Amniotic epithelial cell (primary cell): ENCODE measurements at places on chromosomes 7 and 10.

DNA sequence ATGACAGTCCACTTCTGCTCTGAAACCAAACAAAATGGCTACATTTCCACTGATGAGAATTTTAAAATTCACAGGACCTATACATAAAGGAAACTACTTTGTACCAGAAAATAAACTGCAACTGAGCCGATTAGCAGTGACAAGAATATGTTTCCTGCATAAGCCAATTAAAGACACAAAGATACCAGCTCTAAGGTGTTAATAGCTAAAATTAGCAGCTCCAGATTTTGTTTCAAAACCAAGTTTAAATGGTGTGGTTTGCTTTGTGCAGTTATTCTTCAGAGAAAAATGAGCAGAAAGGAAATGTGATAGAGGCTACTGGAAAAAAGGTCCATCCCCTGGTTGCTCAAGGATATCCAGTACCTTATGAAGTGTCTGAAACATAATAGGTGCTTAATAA, 123.2 kb downstream of the ANK3 start:
- DNase-seq, result no peak

DNA sequence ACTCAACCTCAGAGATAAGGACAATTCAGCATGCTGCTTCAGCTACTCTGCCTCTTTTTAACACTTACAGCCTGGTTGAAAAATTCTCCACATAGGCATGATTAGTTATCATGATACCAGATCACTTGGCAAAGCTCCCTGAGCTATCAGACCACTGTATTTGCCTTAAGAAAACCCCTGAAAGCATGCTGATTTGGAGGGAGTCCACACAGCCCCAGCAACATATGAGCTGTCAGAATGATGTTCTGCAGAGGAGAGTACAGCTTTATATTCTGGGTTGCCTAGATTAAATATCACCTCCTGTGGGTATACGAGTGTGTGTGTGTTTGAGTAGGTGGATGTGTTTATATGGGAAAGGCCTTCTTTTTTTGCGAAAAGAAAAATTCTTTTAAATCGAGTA, 170.2 kb upstream of the CHRM2 start:
- peak; percentile 90 for DNase-seq

DNA sequence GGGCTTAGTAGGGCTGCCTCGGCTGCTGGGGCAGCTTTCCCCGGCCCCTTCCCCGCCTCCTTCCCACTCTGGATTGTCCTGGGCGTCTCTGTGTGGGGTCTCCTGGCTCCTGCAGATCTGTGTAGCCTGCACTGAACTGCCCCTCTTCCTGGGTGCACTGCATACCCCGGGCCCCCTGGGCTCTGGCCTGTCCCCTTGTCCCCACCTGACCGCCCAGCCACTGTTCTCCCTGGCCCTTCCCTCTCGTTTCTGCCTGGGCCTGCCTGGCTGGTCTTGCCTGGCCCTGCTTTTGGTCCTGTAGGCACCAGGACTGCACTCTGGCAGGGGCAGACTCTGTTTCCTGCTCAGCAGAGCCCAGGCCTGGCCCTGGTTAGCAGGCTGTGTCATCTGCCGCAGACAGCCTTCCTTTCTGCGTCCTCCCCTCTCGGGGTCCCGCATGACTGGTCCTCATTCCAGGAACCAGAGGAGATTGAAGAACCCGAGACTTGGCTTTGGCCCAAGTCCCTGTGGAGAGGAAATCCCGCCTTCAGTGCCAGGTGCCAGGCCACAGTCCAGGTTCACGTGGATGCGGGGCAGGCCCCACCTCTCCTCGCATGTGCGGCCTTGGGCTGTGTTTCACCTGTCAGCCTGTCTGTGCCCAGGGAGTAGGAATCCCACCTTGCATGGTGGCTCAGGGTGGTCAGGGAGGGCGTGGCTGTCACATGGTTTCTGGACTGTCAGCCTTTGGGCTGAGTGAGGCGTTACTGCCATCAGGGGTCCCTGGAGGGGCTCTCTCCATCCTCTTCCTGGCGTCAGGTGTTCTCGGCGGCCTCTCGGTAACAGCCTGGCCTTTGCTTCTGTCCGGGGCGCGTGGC, 9.2 kb downstream of the INPP5A start:
- no peak for DNase-seq

DNA sequence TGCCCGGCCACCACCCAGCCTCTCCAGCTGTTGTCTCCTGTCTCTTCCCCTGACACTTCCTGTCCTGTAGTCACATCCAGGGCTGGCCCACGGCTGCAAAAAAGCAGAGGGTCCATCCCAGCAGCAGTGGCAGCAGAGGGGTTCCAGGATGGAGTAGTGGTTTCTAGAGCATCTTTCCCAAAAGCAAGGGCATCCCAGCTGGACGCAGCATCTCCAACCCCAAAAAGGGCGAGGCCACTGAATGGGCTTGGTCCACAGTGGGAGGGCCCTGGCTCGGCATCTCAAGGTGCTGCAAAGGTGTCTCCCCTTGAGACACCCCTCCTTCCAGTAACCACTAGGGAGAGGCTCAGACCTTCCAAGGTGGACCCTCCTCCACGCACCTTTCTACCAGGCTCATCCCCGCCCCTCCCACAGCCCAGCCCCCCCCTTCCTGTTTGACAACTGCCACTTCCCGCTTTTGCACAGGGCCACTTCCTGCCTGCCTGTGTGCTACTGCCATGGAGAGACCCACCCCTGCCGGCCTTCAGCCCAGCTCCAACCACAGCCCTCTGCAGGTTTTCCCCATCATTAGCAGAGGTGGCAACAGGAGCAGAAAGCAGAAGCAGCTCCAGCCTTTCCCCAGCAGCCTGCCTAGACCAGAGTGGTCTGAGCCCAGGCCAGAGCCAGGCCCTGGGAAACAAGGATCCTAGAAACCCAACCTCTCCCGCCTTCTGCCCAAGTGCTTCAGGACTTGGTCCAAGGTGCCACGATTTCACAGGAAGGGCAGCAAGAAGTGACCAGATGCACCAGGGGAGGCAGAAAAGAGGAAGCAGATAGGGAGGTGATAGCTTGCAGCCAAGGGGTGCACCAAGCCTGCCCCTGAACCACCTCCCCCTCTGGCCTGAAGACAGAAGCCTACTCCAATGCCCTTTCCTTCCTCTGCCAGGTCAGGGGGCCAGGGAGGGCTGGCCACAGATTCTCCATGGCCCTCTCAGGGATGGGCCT, 8.6 kb downstream of the CAMK2G start:
- DNase-seq, result no peak

DNA sequence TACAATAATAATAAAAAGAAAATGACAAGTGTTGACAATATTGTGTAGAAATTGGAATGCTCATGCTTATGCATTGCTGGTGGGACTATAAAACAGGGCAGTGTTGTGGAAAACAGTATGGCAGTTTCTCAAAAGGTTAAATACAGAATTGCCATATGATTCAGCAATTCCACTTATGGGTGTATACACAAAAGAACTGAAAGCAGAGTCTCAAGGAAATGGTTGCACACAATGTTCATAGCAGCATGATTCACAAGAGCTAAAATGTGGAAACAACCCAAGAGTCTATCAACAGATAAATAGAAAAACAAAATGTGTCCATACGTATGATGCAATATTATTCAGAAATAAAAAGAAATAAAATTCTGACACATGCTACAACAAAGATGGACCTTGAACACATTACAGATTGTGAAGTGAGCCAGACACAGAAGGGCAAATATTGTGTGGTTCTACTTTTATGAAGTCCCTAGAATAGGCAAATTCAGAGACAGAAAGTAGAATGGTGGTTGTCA, 64.8 kb upstream of the GRM8 start:
- DNase-seq, result peak; percentile 19

- DNase-seq, result no peak
Measured at GRCh38 chr10:80485946-80486764, 32.0 kb downstream of the TSPAN14 start.

- DNase-seq, result peak; percentile 60
Measured at GRCh38 chr10:66218981-66219587, 706.8 kb upstream of the LRRTM3 start.

GRCh38 chr10:16393271-16393858, 43.4 kb upstream of the PTER start:
- no peak for DNase-seq

GRCh38 chr7:156665101-156665500, 24.5 kb downstream of the RNF32 start:
- peak; percentile 16 for DNase-seq

DNA sequence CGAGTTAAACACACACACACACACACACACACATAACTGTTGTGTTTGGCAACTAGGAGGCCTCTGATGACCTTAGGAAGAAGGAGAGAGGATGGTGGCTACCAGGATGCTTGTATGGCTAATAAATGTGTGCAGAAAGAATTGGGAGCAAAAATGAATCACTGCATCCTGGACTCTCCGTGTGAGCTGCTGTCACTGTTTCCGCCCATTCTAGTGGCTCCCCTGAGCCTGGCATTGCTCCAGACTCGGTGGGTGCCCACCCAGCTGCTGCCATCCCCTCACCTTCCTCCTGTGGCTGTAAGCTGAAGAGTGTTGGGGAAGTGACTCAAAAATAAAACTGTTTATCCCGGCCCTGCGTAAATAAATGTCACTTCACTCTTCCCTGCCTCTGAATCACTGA, 149.5 kb upstream of the MINDY3 start:
- DNase-seq, result no peak

- DNase-seq, result no peak
Measured at GRCh38 chr10:118337356-118337755, 4.8 kb downstream of the FAM204A start.

GRCh38 chr7:77811516-77812289, 13.1 kb downstream of the PHTF2 start:
- peak; percentile 36 for DNase-seq

- no peak for DNase-seq
Measured at GRCh38 chr7:47228386-47229014, 353.4 kb downstream of the TNS3 start.

DNA sequence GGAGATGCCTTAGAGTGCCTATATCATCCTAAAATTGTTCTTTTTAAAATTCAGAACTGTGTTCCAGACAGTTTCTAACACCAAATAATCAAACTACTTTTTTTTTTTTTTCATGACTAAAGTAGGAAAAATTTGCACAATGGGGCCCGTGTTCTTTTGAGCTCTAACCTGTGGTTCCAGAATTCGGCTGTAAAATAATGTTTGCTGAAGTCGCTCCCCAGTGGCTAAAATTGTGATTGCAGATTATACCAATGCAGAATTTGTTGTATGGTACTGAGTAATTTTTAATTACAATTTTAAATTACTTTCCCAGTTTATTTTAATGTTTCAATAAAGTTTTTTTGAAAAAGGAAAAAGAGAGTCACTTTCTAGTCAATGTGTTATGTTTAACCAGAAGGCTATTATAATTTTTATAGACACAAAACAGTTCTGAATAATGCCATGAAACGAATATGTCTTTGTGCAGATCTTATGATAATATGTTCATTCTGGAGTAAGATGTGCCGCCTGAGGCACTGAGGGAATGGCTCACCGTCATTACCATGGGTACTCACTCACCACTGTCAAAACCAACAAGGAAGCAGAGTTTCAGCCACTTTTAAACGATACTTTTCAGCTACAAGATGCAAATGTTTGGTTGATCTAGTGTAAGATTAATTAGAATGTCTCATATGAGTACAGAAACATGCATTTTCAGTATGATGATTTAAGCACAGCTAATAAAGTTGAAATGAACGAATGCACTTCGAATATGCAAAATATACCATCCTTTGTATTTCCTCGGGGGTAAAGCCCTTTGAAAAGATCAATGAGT, 173.6 kb downstream of the PRKCQ start:
- DNase-seq, result peak; percentile 32

- DNase-seq, result no peak
Measured at GRCh38 chr7:105210721-105211205, 178.0 kb downstream of the SRPK2 start.

DNA sequence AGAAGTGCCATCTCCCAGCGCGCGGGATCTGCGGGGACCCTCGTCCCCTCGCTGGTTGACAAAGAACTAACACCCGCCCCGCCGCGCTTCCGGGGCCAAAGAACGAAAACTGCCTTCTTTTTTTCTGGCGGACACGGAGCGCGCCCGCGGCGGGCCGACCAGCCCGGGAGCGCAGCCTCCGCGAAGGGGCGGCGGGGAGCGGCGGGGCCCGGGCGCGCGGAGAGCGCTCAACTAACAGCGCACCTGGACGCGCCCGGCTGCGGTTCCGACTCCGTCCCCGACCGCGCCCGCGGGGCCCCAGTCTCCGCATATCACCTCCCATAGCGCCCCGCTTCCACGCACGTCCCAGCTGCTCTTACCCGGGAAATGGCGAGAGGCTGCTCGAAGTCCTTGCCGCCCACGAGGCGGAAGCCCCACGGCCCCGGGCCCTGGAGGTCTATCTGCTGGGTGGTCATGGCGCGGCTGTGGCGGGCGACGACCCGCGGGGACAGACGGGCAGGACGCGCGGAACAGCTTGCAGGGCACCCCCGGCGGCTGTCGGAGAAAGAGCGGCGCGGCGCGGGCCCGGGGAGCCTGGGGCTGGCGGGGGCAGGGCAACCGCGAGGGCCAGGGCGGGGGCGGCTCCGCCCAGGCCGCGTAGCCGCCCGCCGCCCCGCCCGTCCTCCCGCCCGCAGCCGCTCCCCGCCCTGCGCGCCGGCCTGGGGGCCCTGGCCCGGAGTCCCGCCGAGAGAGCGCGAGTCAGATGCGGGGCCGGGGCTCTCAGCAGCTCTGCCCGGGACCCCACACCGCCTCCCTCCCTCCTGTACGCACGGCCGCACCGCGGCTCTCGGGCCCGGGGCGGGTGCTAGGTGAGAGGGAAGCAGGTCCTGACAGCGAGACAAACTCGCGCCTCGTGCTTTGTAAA, at the start of gene PDLIM1:
Gene PDLIM1, minus strand, starts transcription at position 543 of the 904 bp plus-strand sequence. Its CDS starts 88 bp downstream, at position 455.
- no peak for DNase-seq

GRCh38 chr7:47601119-47601880, 19.4 kb upstream of the TNS3 start:
- DNase-seq, result peak; percentile 92

GRCh38 chr10:95168694-95169093, 25.3 kb upstream of the ACSM6 start:
- DNase-seq, result no peak

DNA sequence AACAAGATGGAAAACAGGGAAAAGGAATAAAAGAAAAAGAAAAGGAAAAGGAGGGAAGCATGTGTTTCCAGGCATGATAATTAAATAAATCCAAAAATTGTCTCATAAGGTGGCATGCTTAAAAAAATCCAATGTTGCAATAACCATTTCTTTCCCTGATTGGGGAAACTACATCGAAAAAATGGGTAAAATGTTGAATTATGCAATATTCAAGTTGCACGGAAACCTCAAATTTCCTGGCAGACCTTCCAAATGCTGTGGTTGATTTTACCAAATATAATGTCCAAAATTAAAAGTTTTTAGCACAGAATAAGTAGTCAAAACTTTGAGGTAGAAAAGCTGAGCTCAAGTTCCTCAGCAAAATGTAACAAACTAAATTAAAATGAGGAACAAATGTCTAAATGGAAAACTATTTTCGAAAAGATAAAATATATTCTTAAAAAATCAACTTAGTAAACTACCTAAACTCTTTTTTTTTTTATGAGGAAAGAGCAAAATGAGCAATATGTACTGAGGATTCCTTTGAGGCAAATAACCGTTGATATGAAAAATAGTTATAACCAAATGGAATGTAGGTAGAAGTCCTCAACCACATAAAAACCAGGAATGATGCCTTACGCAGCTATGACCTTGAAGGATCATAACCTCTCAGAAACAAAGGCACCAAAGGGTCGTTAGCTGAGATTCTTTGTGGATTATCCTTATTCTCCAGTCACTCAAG, 52.6 kb downstream of the MACC1 start:
- peak; percentile 63 for DNase-seq

- DNase-seq, result peak; percentile 35
Measured at GRCh38 chr10:52383088-52383487, 69.0 kb downstream of the DKK1 start.
